Central memory CD4-positive, alpha-beta T cell (primary cell): ENCODE measurements at places on chromosomes 13 and 19.
A peak's percentile ranks its signal among the peaks of the same experiment; 100 is the strongest.

GRCh38 chr13:98672947-98673613 lies 79.4 kb downstream of the SLC15A1 start:
- DNase-seq: peak; percentile 31

DNA sequence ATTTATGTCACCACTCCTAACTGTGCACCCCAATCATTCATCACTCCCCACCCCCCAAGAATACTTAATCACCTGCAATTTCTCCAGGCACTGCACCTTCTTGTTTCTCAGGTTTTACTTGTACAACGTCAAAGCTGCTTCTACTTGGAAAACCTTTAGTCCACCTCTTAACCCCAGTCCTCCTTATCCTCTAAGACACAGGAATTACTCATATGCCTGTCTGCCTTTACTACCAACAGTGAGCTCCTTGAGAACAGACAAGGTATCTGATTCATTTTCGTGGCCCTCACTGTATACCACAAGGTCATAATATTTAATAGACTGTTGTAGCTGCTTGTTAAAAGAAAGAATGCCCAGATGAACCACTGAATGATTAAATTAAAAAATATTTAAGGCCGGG lies 21.0 kb upstream of the NDFIP2 start:
- no peak for DNase-seq

- DNase-seq: no peak
These were observed 255.1 kb upstream of the SOX21 start for GRCh38 chr13:94967183-94968039.

DNA sequence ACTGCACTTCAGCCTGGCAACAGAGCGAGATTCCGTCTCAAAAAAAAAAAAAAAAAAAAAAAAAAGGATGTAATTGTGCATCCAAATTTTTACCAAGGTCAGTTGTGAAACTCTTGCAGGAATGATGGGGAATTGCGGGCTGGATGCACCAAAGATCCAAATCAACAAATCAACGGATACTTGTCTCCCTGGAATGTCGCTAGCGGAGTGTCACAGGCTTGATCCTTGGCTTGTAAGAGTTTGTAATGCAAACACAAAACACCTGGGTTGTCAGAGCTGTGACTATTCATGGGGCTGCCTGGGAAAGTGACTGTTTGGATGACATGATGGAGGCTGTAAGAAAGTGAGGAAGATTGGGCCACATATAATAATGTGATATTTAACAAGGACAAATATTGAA lies 4.2 kb downstream of the KANK3 start:
- DNase-seq: no peak

GRCh38 chr19:35293363-35293739 lies 1.4 kb downstream of the MAG start:
- DNase-seq: no peak

DNA sequence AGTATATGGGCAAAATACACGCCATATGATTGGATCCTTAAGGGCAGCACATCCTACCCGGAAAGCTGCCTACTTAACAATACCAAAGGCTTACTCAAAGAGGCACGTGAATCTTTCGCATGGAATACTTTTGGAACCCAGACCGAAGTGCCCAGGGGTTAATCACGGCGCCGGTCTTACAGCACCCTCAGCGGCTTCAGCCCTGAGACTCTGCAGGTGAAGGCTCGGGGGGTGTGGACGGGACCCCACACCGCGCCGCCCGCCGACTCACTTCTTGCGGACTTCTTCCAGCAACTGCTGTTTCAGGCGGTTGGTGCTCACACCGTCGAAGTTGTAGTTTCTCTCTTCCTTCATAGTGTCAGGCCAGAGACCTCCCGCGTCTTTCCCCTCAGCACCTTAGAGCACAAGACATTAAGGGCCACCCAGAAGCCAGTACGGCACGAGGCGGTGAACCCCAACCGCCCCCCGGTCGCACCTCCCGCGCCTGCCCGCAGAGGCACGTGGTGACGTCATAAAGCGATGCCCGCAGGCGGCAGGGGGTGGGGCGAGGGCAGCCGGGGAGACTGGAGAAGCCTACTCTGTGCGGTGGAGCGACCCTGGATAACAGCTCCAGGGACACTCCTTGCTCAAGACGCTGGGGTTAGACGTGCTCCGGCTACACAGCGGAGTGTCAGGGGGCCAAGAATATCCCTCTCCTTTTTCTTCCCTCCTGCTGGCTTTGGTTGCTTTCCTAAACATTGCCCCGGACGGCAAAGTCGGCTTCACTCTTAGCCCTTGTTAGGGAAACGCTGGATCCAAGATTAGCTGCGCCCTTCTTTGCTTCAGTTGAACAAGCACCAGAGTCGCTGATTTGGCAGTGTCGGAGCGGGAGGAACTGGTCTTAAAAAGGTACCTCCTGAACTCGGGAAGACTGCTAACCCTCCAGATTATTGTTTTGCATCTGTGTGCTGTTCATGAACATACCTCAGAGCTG lies at the start of gene CCDC169:
CCDC169 (minus strand) TSS at position 449 of the 973 bp plus-strand sequence; CDS start at position 354, 95 bp downstream.
- peak; percentile 59 for DNase-seq

- peak; percentile 60 for DNase-seq
These were observed 2.5 kb downstream of the LYL1 start for GRCh38 chr19:13100031-13100588.

DNA sequence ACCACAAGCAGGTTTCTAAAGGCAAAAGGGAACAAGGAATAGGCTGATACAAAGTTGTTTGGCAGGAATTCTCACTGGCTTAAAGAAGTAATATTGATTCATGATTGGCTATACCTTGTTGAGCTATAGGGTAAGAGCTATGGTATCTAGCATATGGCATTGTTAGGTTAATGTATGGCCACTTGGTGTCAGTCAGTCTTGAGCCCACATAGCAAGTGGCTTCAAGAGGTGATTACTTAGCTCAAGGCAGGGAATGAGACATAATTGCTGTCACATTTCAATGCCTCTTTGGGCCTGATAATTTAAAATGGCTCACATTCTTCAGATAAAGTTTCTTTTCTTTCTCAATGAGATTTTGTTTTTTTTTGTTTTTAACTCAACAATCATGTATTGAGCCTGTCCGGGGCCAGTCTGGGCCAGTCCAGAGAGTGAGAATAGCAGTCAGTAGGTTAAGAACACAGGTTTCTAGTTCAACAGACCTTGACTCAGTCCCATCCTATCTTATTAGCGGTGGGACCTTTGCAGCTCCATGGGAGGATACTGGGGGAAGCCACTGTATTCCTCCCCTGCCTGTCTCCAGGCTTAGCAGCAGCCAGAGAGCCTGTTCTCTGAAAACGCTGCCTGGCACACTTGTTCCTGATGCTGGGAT lies 45.8 kb upstream of the RCBTB2 start:
- no peak for DNase-seq

DNA sequence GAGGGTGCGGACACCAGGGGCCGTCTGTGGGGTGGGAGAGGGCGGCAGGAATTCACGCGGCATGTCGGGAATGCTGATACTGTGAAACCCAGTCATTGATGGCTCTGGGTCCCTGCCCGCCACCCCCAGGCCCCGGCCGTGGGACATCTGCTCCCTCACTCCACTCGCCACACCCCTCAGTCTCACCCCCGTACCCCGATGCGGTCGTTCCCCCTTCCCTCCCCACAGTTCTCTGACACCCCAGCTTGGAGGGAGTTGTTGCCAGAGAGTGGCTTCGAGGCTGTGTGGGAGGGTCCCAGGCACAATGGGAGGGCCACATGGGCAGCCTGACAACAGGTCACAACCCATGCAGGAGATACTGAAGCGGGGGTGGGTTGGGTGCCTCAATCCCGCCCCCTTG lies 1.8 kb downstream of the MAG start:
- no peak for DNase-seq

DNA sequence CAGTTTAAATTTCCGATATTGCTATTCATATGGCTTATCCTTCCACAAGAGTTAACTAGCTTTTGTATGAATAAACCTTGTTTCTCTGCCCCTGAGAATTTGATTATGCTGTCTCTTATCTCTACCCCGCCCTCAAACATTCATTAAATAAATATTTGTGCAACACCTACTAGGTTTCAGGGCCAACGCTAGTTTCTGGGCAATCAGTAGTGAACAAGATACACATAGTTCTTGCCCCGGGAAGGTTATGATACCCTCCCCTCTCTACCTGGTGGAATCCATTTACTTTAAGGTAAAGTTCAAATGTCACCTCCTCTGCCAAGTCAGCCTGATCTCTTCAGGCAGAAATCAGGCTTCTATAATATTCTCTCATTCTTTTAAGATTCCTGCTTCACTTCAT lies 16.6 kb upstream of the USP12 start:
- DNase-seq: no peak
